CD8-positive, alpha-beta memory T cell (primary cell): ENCODE measurements at places on chromosomes 11 and 22.

- DNase-seq, result no peak
These were observed 100.7 kb upstream of the ANO3 start for GRCh38 chr11:26231252-26231661.

- DNase-seq, result no peak
These were observed 13.3 kb downstream of the MPST start for GRCh38 chr22:37032535-37033460.

DNA sequence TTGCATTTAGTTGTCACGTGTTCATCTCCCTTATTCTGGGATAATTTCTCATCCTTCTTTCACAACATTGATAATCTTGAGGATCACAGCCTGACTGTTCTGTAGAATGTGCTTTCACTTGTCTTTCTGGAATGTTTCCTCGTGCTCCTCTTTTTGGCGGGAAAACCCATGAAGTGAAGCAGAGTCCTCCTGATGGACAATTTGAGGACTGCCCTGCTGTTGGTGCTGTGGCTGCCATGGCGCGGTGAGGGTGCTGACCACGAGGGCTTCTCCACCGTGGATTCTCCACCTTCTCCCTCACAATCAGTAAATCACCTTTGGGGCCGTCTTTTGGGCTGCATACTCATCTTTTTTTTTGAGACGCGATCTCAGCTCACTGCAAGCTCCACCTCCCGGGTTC is 946.9 kb downstream of the BRD1 start:
- no peak for DNase-seq

GRCh38 chr11:112784323-112785073 is 176.7 kb upstream of the NCAM1 start:
- DNase-seq, result no peak

GRCh38 chr11:130813638-130814037 is 102.6 kb downstream of the SNX19 start:
- no peak for DNase-seq

DNA sequence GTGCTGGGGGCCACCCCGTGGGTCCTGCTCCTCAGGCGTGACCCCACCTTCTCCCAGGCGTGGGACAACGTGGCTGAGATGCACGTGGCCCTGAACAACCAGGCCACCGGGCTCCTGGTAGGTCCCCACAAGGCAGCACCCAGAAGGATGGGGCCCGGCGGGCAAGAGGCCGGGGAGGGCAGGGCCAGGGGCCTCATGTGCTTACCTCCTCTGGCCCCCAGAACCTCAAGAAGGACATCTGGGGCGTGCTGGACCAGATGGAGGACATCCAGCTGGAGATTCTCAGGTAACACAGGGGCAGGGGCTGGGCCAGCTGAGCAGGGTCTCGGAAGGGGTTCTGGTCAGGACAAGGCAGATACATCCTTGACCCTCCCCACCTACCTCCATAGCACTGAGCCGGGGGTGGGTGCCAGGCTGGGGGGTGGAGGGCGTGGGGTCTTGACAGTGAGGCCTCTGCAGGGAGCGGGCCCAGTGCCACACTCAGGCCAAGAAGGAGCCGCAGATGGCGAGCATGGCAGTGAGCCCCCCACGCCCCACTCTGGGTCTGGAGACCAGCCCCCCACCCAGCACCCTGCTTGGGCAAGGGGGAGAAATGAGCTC is 186.3 kb downstream of the IGLL1 start:
- no peak for DNase-seq

GRCh38 chr11:126945319-126945718 is 55.3 kb downstream of the KIRREL3 start:
- DNase-seq, result no peak

- DNase-seq, result no peak
These were observed 113.6 kb upstream of the MTMR2 start for GRCh38 chr11:96037405-96037949.

DNA sequence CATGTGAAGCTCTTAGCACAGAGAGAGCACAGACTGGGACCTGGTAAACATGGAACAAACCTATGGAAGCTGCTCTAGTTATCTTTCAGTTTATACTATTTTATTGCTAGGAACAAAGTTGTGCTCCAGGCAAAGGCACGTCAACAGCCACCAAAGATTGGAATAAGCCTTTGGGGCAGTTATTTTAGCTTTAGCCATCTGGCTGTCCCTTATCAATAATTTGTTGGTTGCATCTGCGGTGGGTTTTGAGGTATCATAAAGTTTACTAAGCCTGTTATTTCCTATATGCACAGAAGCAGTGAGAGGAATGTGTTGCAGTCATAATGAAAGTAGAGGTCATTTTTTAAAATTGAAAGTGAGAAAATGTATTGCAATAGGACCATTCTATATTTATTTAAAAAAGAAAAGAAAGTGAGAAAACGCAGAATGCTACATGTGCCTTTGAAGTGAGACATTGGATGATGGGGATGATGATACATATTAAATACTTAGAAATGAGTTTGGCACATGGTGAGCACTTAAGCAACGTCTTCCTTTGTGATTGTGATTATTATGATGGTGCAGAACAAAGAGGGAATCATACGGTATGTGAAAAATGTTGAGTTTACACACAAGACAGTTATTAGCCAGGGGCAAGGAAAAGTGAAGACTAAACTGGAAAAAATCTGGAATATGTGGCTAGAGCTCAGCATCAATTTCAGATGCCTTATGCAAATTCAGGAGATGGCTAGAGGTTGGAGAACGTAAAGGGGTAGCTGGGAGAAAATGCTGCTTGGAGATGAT is 58.3 kb downstream of the PRR5L start:
- DNase-seq, result no peak

- DNase-seq, result no peak
These were observed 37.5 kb upstream of the NNMT start for GRCh38 chr11:114258696-114259095.

DNA sequence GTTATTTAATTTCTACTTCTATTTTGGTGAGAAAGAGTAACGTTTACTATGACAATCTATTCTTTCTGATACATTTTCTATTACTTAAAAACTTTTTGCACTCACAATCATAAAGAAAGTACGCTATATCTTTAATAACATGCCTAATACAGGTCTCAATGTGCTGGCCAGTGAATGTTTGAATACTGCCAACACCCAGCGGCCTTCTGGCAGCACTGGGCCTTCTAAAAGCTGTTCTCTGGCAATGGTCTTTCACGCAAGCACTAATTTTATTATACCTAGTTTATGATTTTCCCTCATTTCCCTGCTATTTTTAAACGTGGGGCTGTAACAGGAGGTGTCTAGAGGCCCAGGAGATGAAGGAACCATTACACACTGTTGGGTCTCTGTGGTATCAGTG is 349.8 kb upstream of the PITPNB start:
- DNase-seq, result no peak

DNA sequence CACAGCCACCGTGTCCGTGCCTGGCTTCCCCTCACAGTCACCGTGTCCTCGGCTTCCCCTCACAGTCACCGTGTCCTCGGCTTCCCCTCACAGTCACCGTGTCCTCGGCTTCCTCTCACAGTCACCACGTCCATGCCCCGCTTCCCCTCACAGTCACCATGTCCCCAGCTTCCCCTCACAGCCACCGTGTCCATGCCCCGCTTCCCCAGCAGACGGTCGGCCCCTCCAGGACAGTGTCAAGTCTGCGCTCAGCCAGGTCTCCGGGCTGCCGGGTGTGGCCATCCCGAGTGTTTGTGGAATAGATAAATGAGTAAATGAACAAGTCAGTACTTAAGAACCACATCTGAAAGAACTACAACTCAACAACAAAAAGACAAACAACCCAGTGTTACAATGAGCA is 23.8 kb downstream of the WNT7B start:
- DNase-seq, result no peak

- no peak for DNase-seq
These were observed 7.3 kb upstream of the EHF start for GRCh38 chr11:34613552-34614056.

GRCh38 chr22:37007651-37008050 is 11.6 kb downstream of the TST start:
- DNase-seq, result no peak

DNA sequence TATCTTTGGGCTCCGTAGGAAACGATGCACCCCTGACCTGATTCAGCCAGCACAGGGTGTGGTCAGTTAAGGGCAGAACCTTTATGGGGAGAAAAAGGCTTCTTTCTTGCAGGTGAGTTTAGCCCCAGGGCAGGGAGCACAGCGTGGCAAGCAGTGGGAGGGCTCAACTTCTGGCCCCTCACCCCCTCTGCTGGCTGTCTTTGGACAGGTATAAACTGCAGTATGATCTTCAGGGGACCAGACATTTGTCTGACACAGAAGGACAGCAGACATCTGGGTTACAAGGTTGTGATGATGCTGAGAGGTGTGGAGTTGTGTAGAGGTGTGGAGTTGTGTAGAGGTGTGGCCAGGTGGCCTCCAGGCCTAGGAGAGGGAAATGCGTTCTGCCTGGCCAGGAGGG is 324.0 kb upstream of the PLET1 start:
- no peak for DNase-seq

GRCh38 chr11:124536520-124536919 is 6.9 kb downstream of the OR8B12 start:
- DNase-seq, result no peak

DNA sequence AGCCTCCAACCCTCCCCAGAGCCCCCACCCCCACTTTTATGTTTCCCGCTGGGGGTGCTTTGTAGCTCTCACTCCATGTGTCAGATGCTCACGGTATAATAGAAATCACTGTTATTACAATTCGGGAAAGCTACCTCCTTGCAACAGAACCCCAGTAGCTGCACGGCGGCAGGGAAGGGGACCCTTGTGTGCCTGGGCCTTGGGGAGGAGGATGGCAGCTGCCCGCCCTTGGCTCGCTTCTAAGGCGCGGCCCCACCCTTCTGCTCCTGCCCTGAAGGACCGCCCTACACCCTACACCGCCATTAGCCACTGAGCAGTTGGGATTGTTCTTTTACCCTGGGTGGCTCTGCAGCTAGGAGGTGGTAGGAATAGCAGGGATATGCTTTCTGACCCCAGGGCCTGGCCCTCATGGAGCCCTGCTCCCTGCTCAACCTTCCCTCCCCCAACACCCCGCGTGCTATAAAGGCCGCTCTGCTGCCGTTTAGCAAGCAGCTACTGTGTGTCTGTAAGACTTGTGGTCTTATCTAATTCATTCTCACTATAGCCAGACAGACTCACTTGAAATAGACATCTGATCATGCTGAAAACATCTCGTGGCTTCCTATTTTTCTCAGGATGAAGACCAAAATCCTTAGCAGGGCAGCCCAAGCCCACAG is 219.7 kb downstream of the CEP164 start:
- no peak for DNase-seq

DNA sequence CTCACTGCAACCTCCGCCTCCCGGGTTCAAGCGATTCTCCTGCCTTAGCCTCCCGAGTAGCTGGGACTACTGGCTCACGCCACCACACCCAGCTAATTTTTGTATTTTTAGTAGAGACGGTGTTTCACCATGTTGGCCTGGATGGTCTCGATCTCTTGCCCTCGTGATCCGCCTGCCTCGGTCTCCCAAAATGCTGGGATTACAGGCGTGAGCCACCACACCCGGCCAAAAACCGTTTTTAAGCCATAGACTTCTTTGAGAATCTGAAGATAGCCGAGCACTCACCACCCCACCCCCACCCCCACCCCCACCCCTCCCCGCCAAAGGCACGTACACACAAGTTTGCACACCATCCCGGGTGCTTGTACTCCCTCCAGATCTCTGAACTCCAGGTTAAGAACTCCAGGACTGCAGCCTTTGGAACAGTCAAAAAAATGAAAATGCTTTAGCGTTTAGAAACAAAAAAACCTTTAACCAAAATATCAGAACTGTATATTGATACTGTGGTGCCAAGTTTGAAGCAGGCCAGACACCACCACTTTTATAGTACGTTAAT is 1.5 kb downstream of the CRKL start:
- DNase-seq, result no peak

GRCh38 chr11:13328286-13328685 is 50.7 kb downstream of the BMAL1 start:
- DNase-seq, result no peak

GRCh38 chr11:30595934-30596333 is 9.8 kb upstream of the MPPED2 start:
- DNase-seq, result no peak

- no peak for DNase-seq
These were observed 9.9 kb upstream of the PARVB start for GRCh38 chr22:44014241-44014640.

GRCh38 chr11:88569342-88569741 is 231.8 kb upstream of the CTSC start:
- DNase-seq, result no peak

DNA sequence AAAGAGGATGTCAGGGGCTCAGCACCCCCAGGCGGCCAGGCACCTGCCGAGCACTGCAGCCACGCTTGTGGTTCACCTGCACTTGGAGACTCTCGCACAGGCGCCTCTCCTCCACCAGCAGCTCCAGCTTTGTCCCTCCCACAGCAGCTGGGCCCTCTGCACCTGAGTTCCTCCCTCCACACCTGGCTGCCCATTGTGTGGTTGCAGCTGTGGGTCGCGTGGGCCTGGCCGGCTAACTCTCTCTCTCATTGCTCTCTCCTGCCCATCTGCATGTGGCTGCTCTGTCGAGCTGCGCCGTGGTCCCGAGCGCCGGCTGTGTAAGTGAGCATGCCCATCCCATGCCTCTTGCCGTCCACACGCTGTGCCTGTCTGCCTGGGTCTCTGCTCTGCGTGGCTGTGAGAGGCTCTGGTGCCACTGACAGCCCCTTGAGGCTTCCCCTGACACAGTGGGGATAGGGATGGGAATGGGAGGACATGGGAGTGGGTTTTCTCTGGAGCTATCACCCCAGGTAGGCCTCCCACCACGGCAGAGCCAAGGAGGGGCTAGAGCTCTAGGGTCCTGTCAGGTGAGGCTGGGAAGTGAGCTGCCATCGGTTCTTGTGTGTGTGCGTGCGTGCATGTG is 8.5 kb upstream of the ACR start:
- DNase-seq, result no peak

GRCh38 chr11:61747192-61747966 is 5.1 kb upstream of the MYRF start:
- peak; percentile 28 for DNase-seq

- DNase-seq, result no peak
These were observed 531.9 kb upstream of the ISX start for GRCh38 chr22:34534101-34534500.

DNA sequence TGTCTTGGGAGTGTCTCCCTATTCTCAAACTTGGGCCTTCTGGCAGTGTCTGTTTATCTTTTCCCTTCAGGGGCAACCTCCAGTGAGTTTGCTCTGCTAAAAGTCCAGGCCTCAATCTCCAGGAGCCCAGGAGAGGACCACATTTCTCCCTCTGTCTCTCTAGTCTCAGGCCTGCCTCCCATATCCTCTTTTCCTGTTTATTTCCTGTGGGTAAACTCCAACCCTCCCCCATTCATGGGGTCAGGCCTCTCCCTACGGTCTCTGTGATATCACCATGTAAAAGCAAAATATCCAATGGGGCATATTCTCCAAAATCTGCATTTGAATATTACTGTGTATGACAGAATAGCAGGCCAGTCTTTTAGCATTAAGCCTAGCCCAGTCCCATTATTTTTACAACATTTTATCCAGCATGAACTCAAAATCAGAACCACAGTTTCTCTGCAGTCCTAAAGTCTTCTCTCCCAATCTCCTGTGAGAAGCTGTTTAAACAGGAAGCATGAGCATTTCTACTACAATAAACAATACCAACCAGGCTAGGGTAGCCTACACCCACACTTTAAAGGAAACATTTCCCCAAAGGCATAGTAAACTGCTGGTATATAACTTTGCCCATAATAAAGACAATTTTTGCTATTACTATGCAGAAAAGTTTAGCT is 18.0 kb upstream of the TMEM135 start:
- DNase-seq, result no peak
